Right renal pelvis (tissue), 4 donors: ENCODE measurements at places on chromosomes 7 and 10. TPM values are rescaled to one million over a fixed set of nuclear protein-coding genes. Genes with fewer than 3 reads are reported as not detected.

DNA sequence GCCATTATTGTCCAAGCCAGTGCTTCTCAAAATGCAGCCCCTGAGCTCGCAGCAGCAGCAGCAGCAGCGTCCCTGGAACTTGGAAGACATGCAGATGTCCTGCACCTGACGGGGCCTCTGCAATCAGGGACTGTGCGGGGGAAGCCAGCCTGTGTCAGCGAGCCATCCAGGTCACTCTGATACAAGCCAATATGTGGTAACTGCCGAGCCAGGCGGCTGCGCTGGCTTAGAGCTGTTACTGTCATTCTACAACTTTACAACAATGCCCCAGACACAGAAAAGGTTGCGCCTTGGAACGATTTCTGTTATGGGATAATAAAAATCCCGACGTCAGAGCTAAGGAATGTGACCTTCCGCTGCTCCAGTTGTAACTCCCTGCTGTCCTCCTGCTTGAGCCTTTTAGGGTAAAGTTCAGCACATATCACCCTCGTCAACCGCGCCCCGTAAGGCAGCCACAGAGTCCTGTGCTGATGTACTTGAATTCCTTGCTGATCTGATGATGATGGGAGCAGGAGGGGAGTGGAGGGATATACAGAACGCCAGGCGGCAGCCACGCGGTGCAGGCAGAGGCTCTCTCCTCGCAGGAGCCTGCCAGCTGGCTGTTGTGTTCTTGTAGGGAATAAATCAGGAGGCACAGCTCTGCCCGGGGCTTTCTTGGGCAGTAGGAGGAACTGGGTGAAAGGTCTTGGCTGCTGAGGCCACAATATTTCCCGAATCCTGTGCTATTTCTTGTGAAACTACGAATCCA is 20.0 kb upstream of the CRYGN start:
- DNase-seq = peak; percentile 77

DNA sequence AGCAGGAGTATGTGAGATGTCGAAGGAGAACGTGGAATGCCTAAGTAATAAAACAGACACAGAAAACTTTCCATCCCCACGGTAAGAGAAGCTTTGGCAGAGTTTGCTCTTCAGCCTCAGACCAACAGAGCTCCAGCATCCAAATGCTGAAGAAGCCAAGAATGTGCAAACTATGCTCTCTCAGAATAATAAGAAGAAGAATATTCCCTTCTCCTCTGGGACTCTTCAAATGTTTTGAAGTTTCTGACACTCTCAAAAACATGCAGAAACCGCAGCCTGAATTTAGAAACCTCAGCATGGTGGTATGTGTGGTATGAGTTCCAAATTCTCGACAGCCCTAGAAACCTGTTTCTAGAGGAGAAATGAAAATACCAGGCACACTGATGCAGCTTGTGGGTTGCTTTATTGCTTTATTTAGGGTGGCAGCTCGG is 113.3 kb downstream of the KCNMA1 start:
- no peak for DNase-seq

- no peak for DNase-seq
Measured at GRCh38 chr7:141480953-141481352, 70.3 kb upstream of the AGK start.

Gene BMPER
- polyA plus RNA-seq = 21.9 TPM
